ENCODE measurements at places on chromosomes 13 and 19.

DNA sequence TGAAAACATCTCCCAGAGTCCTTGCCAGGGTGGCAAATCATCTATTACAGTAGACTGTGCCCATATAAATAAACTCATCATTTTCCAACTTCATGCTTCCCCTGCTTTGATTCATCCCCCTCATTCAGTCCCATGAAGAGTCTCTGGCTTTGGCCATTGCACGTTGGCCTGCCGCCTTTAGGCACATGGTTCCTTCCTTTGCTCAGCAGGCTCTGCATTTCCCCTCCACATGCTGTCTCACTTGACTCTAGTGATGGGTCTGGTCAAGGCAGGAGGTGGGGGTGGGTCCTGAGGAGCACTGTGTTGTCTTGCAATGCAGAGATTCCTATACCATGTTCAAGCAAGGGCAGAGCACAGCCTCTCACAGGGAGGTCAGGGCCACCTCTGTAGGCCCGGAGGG is 48.8 kb upstream of the ARGLU1 start:
- no peak for DNase-seq

- no peak for DNase-seq
Measured at GRCh38 chr13:111186305-111186935, 71.3 kb downstream of the ARHGEF7 start.

DNA sequence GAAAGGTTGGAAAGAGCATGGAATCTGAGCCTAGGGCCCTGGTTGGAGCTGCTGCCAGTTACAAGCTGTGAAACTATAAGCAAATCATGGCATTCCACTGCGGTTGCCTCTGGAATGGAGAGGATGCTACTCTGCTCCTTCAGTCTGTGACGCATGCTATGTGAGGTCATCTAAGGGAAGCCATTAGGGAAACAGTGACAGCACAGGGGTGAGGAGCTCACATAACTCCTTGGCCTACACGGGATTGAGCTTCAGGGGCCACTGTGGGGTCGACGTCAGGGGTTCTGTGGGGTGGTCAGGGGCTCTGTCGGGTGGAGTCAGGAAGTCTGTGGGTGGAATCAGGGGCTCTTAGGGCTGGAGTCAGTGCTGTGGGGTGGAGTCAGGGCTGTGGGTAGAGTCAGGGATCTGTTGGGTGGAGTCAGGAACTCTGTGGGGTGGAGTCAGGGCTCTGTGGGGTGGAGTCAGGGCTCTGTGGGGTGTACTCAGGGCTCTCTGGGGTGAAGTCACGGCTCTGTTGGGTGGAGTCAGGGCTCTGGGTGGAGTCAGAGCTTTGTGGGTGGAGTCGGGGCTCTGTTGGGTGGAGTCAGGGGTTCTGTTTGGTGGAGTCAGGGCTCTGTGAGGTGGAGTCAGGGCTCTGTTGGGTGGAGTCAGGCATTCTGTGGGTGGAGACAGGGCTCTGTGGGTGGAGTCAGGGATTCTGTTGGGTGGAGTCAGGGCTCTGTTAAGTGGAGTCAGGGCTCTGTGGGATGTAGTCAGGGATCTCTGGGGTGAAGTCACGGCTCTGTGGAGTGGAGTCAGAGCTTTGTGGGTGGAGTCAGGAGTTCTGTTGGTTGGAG is 35.8 kb upstream of the MEDAG start:
- no peak for DNase-seq

GRCh38 chr19:10550336-10550735 is 6.6 kb downstream of the ATG4D start:
- no peak for DNase-seq

DNA sequence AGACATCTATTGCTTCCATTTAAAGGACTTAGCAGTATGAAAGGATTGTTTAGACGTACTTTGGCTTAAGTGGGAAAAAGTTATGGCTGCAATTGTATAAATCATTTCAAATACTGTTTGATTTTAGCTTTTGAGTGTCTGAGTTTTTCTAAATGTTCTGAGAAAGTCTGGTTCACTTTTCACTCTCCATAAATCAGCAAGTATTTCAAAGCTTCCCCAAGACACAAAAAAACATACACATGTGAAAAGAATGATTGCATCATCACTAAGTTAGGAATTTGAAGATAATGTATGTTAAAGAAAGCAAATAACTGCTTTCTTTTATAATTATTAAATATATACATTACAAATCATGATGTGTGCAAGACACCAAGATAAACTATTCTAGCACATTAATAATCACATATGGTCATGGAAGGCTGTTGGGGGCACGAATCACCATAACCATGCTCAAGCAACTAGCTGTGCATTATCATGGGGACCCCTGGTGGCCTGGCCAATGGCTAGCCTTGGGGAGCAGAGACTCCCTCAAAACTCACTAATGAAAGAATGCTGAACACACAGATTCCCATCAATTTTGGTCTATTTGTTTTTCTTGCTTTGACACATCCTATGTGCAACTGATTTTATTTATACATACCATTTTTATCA is 111.1 kb downstream of the MIPEP start:
- no peak for DNase-seq

DNA sequence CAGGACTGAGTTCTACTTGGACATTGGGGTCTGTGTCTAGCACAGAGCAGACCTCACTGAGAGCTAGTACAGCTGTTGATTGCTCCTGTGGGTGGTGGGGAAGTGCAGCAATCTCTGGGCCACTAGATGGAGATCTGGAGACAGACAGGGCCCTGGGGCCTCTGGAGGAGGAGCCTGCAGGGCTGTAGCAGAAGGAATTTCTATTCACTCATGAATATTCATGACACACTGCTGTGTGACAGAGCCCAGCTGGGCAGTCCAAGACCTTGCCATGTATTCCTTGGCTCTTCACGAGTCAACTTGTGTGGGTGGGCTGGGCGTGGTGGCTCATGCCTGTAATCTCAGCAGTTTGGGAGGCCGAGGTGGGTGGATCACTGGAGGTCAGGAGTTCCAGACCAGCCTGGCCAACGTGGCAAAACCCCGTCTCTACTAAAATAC is 37.5 kb downstream of the SUGP2 start:
- no peak for DNase-seq

All from activated gamma-delta T cell treated with Interleukin-2 at 50 U/mL for 16 hours (primary cell).